ENCODE measurements at places on chromosomes 1 and 21.

- DNase-seq: no peak
- H3K27ac ChIP-seq: no peak overlapping the region
- H3K4me3 ChIP-seq: no peak overlapping the region
- H3K36me3 ChIP-seq: no peaks in the 10 kb centered on the region
- peaks cover 41% of the 10 kb centered on the region for H3K27me3 ChIP-seq
Measured at GRCh38 chr1:162128693-162129356, 59.3 kb downstream of the NOS1AP start.

DNA sequence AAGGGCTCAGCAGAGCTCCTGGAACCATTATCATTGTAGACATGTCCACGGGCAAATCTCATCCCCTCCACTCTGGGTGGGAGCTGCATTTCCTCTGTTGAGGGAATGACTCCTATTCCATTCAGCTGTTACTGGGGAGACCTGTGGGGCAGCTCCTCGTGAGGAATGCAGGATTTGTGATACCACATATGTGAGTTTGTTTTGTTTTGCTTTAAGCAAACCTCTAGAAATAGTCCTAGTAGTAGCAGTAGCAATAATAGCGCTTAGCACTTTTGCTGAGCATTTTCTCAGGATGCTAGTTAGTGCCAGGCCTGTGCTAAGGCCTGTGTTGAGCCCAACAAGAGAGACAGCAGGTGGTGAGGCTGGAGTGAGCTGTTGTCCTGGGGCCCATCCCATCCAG is 10.8 kb downstream of the OLIG1 start:
- DNase-seq: no peak
- H3K4me3 ChIP-seq: no peak overlapping the region
- H3K27ac ChIP-seq: no peak overlapping the region
- H3K36me3 ChIP-seq: no peaks in the 10 kb centered on the region

DNA sequence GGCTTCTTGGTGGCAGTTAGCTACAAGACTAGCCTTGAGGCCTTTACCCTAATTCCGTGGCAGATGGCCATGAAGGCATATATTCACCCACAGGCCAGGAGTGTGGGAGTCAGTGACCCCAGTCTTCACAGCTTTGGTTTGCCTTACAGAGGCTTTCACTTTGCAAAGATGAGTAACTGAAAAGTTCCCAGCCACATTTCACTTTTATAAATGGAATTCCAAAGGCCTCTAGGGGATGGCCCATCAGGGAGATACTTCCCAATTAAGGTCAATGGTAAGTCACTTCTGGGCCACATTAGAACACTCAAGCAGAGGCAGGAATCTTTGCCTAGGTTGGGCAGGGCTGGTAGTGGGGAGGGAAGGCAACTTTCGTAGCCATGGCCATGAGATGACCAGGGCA is 13.1 kb upstream of the HEYL start:
- H3K27me3 ChIP-seq: peaks cover 7% of the 10 kb centered on the region
- DNase-seq: no peak
- no peak overlapping the region for H3K4me3 ChIP-seq
- peaks cover 8% of the 10 kb centered on the region for H3K4me1 ChIP-seq

GRCh38 chr1:202593845-202594244 is 116.4 kb downstream of the SYT2 start:
- H3K36me3 ChIP-seq: no peaks in the 10 kb centered on the region
- DNase-seq: no peak
- H3K4me1 ChIP-seq: no peaks in the 10 kb centered on the region
- H3K27ac ChIP-seq: no peak overlapping the region
- H3K27me3 ChIP-seq: no peaks in the 10 kb centered on the region

GRCh38 chr1:16907870-16908758 is 12.3 kb downstream of the RNU1-2 start:
- H3K36me3 ChIP-seq: peaks cover 4% of the 10 kb centered on the region
- no peak overlapping the region for H3K4me3 ChIP-seq
- no peak for DNase-seq
- H3K4me1 ChIP-seq: peaks cover 18% of the 10 kb centered on the region

DNA sequence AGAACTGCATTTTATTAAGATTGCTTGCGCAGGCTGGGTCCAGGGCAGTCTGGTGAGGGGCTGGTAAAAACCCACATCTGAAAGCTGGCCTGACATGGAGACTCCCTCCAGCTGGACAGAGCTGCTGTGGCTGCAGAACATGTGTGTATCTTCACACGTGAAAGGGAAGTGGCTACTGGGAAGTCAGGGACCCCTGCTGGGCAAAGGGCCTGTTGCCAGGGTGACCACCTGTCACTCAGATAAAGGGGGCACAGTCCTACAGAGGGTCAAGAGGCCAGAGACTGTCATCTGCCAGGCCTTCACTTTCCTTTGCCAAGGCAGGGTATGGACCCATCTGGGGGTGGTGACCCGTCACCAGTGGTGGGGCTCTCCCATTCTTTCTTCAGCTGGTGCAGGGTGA is 17.5 kb downstream of the NKAIN1 start:
- no peaks in the 10 kb centered on the region for H3K27me3 ChIP-seq
- no peak overlapping the region for H3K27ac ChIP-seq
- H3K4me1 ChIP-seq: peaks cover 1% of the 10 kb centered on the region
- no peak for DNase-seq

- H3K27me3 ChIP-seq: peaks cover 89% of the 10 kb centered on the region
- H3K27ac ChIP-seq: no peak overlapping the region
Measured at GRCh38 chr1:156433602-156434001, 64.6 kb downstream of the RHBG start.

GRCh38 chr1:213772128-213773063 is 215.4 kb upstream of the PROX1 start:
- no peak overlapping the region for H3K4me3 ChIP-seq
- no peak for DNase-seq
- no peaks in the 10 kb centered on the region for H3K4me1 ChIP-seq
- H3K27ac ChIP-seq: no peak overlapping the region

- peaks cover 24% of the 10 kb centered on the region for H3K27me3 ChIP-seq
- no peak overlapping the region for H3K4me3 ChIP-seq
- no peak overlapping the region for H3K27ac ChIP-seq
- no peaks in the 10 kb centered on the region for H3K4me1 ChIP-seq
Measured at GRCh38 chr21:45809421-45809820, 165.9 kb downstream of the PCBP3 start.

DNA sequence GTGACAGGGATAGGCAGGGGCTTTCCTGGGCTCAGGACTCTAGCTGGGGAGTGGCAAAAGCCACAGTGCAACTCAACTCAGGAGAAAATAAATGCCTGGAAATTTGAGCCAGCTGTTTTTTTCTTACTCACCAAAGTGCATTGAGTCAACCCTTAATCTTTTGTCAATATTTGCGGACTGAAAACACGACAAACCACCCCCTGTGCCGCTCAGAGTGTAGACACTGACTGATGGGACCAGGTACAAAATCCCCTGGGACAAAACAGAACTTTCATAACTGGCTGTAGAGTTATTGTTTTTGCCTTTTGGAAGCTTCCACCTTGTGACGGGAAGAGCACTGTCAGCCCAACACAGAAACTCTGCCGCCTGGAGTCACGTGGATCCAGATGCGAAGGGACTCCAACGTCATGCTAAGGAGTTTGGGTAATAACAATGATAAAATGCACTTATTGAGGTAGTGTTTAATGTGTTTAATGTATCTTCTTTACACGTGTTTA is 164.6 kb downstream of the PLPP3 start:
- no peaks in the 10 kb centered on the region for H3K4me1 ChIP-seq
- no peak overlapping the region for H3K27ac ChIP-seq
- no peaks in the 10 kb centered on the region for H3K27me3 ChIP-seq
- no peaks in the 10 kb centered on the region for H3K36me3 ChIP-seq

DNA sequence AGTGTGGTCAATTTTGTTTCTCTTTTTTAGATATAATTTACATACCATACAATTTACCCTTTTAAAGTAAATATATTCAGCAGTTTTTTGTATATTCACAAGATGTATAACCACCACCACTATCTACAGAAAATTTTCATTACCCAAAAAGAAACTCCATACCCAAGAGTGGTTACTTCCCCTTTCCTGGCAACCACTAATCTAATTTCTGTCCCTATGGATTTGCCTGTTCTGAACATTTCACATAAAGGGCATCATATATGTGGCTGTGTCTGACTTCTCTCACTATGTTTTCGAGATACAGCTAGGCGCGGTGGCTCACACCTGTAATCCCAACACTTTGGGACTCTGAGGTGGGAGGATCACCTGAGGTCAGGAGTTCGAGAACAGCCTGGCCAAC is 13.6 kb downstream of the PACC1 start:
- peaks cover 60% of the 10 kb centered on the region for H3K36me3 ChIP-seq
- H3K4me3 ChIP-seq: no peak overlapping the region
- no peak overlapping the region for H3K27ac ChIP-seq
- no peak for DNase-seq
- H3K27me3 ChIP-seq: no peaks in the 10 kb centered on the region
- H3K4me1 ChIP-seq: peaks cover 7% of the 10 kb centered on the region

DNA sequence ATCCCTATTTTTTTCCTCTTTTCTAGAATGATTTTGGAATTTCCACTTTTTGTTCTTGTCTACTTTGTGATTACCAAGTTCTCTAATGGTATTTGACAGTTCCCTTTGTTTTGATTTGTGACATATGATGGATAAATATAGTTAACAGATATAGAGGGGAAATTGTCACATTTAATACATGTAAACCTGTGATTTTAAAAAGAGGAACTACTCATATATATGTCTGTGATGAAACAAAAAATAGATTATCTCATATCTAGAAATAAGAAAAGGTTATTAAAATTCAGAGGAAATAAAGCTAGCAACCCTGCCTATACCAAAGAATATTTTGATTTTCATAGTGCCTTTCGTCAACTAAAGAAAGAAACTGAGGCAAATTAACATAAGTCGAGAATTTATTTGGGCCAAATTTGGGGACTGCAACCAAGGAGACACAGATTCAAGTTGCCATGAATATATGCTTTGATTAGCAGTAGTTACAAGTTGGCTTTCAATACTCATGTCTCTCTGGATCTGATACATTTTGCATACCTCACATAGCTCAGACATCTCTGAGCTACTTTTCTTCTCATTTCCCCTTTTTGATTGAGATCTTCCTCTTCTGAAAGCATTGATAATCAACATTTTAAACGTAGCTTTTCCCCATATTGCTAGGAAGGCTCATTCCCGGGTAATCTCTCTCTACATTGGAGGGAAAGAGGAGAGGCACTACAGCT is 15.6 kb upstream of the C21orf91 start:
- peaks cover 3% of the 10 kb centered on the region for H3K27me3 ChIP-seq
- no peaks in the 10 kb centered on the region for H3K4me1 ChIP-seq
- DNase-seq: no peak

DNA sequence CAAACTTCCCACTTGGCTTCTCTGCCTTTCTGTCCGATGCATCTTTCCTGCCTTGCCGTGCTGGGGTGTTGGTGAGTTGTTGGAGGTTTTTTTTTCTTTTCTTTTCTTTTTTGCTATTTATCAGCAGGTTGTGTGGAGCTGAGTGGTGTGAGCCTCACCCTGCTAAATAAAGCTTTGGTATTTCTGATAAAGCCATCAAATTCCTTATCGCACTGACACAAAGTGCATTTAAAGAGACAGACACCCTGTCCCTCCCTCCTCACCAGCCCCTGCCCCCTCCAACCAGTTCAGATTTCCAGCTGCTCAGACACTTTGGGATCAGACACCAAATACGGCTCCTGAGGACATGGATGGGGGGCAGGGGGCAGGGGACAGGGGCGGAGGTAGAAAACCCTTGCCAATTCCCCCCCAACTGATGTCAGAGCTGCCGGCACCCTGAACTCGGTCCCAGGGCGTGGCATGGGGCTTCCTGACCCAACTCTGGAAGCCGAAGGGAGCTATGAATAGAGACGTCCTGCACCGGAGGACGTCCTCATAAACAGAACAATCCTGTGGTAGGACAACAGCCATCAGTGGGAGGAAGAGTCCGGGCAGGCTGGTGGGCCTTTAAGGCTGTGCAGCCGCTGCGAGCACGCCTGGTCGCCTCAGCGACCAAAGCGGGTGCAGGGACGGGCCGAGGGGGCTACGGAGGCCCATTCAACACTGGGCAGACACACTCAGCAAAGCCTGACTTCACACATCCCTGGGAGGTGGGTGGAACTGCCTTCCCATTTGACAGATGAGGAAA is 79.0 kb downstream of the CASZ1 start:
- DNase-seq: no peak
- H3K36me3 ChIP-seq: no peaks in the 10 kb centered on the region
- no peaks in the 10 kb centered on the region for H3K4me1 ChIP-seq
- no peak overlapping the region for H3K4me3 ChIP-seq
- H3K27me3 ChIP-seq: no peaks in the 10 kb centered on the region
- H3K27ac ChIP-seq: no peak overlapping the region

GRCh38 chr1:64019818-64020217 is 183.6 kb upstream of the UBE2U start:
- no peaks in the 10 kb centered on the region for H3K36me3 ChIP-seq
- H3K27ac ChIP-seq: no peak overlapping the region
- no peak for DNase-seq

- no peak for DNase-seq
- H3K36me3 ChIP-seq: peaks cover 7% of the 10 kb centered on the region
- H3K4me3 ChIP-seq: no peak overlapping the region
Measured at GRCh38 chr1:234884006-234884405, 244.6 kb downstream of the TOMM20 start.

DNA sequence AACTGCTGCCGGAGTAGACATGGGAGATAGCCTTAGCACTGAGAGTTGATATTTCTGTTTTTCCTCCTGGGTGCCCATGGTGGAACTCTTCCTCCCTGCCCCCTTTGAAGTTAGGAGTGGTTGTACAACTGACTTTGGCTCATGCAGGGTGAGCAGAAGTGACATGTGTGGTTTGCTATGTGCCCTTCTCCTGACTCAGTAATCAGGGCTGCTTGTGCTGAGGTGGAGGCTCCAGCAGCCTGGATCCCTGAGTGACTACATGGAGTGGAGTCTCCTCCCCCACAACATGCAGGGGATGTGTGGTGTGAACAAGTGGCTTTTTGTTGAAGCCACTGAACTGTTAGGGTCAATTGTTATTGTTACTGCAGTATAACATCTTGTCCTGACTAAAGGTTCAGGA is 261.6 kb downstream of the CAMTA1 start:
- H3K27ac ChIP-seq: no peak overlapping the region
- no peak overlapping the region for H3K4me3 ChIP-seq
- H3K27me3 ChIP-seq: no peaks in the 10 kb centered on the region
- no peak for DNase-seq
- H3K4me1 ChIP-seq: no peaks in the 10 kb centered on the region

- H3K27me3 ChIP-seq: no peaks in the 10 kb centered on the region
- DNase-seq: no peak
- no peak overlapping the region for H3K4me3 ChIP-seq
- no peaks in the 10 kb centered on the region for H3K4me1 ChIP-seq
Measured at GRCh38 chr1:60126723-60127122, 53.2 kb upstream of the C1orf87 start.

- peak overlapping the region; percentile 9 for H3K4me3 ChIP-seq
- H3K27ac ChIP-seq: no peak overlapping the region
- H3K36me3 ChIP-seq: no peaks in the 10 kb centered on the region
- peaks cover 1% of the 10 kb centered on the region for H3K27me3 ChIP-seq
- DNase-seq: no peak
- H3K4me1 ChIP-seq: peaks cover 14% of the 10 kb centered on the region
Measured at GRCh38 chr1:45051005-45051772, 39.1 kb downstream of the UROD start.

DNA sequence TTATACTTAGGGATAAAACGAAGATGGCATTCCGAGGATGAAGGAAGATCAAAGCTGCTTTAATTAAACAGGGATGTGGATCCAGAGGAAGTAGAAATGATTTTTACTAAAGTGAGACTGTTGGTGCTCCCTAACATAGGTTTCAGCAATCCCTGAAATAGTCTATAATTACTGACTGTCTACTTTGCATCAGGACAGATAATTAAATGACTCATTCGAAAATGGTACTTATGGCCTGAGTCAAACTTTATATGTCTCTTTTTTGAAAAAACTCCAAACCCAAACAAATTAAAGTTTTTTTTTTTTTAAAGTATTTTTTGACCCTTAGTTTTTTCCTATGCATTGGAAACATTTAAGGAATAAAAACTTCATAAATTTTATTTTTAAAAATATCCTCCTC is 90.3 kb downstream of the LYST start:
- no peak overlapping the region for H3K4me3 ChIP-seq
- no peaks in the 10 kb centered on the region for H3K27me3 ChIP-seq
- H3K4me1 ChIP-seq: peaks cover 2% of the 10 kb centered on the region
- no peak overlapping the region for H3K27ac ChIP-seq
- no peak for DNase-seq

Measured in activated CD4-positive, alpha-beta memory T cell treated with anti-CD3 and anti-CD28 coated beads, Interleukin-2, amount 10 ng/mL, durations not matched to agents 7 days and 5 days (primary cell).